ENCODE measurements at places on chromosomes 4 and X.

DNA sequence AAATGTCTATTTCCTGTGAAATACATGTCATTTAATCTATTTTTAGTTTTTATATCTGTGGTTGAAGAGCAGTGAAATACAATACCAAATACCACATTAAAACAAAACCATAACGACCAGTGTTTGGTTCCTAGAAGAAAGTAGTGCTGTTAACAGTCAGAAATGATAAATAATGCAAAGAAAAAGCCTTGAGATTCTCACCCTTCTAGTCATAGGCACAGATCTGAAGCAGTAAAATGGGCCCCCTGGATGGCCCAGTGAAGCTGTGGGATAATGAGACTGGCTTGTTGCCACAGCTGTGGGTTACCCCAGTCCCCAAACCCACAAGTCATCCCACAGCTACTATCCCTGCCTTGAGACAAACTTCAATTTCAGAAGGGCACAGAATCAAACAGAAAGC, 137.3 kb upstream of the RPL34 start:
- DNase-seq, result no peak

- no peak for DNase-seq
These were observed 7.3 kb downstream of the INPP4B start for GRCh38 chr4:142838778-142839177.

- no peak for DNase-seq
These were observed 6.0 kb downstream of the PLXNB3 start for GRCh38 chrX:153769865-153770600.

DNA sequence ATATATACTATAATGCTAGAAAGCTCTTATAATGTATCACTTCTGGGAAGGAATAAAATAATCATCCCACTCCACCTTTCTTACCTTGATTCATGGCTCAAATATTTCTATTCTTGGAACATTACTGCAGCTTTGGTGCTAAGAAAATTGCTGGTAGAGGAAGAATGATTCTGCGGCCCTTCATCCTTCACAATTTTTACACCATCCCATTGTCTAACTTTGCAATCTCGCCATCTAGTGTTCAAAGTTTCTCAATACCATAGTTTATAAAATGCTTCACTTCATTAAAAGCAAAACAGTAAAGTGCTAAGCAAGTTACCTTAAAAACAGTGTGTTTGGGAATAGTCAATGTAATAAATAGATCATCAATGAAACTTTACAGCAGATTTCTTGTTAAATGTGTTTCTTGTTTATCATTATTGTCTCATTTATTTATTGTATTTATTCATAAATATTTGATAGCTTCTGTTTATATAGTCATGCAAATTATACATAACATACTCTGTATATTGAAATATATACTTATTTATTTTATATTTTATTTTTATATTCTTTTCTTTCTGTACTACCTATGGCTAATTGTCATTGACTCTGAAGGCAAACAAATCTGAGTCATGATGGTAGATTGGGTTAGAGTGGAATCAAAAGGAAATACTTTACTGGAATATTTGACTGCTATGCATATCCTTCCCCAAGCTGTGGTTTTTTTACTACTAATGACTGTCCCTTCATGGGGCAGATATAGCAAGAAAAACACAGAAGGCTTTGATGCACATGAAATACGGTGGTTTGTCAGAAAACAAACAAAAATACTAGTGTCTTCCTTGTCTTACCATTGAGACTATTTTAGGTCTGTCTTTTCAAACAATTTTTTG, 390.7 kb downstream of the MAPK10 start:
- no peak for DNase-seq

DNA sequence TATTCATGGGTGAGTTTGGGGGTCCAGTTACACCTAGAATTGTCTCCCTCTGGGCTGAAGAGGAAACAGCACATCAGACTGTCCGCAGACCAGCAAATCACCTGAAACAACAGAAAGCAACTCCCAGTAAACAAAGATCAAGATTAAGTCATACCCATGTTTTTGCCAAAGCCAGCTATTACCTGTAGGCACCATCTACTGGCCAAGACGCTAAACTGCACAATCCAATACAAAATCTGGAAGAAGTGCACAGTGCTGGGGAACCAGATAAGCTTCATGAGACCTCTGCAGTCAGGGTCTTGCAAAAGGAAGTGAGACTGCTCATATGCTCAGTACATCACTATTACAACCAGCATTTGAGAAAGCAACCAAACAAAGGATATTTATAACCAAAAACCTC, 157.5 kb upstream of the ITM2A start:
- DNase-seq, result no peak

- no peak for DNase-seq
These were observed 25.4 kb upstream of the TNIP3 start for GRCh38 chr4:121189326-121190215.

- no peak for DNase-seq
These were observed 686.1 kb downstream of the GLUD2 start for GRCh38 chrX:121733514-121733913.

GRCh38 chr4:104128850-104129213, 365.9 kb downstream of the CXXC4 start:
- DNase-seq, result no peak

DNA sequence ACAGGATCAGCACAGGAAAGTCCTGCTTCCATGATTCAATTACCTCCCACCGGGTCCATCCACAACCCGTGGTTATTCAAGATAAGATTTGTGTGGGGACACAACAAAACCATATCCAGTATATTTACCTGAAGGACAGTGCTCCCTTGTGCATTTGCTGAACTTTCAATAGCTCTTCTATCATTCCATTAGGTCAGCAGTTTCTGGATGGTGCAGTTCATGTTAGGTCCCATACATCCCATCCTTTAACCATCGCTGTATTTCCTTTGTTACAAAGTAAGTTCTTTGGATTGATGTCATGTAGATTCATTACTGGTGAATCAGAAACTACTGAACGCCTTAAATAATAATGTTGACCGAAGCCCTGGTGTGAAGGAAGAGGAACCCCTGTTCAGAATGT, 775.9 kb downstream of the TRIML1 start:
- DNase-seq, result no peak

GRCh38 chr4:140052050-140052449, 101.9 kb downstream of the MAML3 start:
- DNase-seq, result no peak

- no peak for DNase-seq
These were observed 348.4 kb downstream of the FAM47B start for GRCh38 chrX:35291013-35291412.

GRCh38 chr4:185920691-185921260, 108.8 kb upstream of the SORBS2 start:
- no peak for DNase-seq

DNA sequence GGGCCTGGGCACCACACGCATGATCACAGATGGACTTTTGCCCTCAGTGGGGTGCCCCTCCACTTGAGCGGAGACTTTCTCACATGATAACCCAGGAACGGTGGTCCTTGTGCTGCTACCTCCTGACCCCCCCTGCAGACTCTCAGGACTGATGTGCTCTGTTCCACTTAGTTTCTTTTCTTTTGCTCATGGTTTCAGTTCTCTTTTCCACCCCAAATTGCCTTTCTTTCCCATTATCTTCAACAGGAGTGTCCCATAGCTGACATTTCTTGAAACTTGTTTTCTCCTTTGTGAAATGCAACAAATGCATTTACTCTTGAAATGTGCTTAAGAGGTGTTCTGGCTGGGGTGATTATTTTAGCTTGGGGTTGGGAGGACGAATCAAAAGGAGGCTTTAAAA, 9.0 kb downstream of the MPC1L start:
- no peak for DNase-seq

- no peak for DNase-seq
These were observed 34.7 kb downstream of the DCHS2 start for GRCh38 chr4:154456889-154457288.

- DNase-seq, result no peak
These were observed 981.9 kb upstream of the TENM3 start for GRCh38 chr4:181261279-181261678.

DNA sequence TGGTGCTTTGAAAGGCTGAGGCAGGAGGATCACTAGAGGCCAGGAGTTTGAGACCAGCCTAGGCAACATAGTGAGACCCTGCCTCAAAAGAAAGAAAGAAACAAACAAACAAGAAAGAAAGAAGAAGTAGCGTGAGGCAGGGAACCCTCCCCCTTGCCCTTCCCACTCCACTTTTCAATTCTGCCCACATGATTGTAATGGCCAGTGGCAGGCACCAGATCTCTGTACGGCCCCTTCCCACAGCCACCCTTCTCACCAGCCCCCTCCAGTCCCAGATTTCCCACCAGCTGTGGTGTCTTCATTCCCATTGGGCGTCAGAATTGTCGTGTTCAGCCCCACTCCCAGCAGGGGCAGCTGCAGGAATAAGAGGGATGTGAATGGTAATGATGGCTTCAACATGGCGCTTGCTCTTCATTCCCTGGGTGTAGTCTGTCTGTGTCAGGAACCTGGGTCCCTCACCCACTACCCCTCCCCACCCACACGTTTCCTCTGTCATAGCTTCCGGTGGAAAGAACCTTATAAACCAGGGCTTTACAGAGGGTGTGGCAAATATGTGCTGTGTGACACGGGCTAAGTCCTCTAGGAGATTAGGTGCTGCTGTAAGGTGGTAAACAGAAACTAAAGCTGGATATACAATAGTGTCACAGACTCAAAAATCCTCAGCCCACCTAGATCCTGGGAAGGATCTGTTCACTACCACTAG, at the start of gene IL2RG:
TSS of gene IL2RG (minus strand) at position 437 of the 703 bp plus-strand sequence. CDS start at position 399, 38 bp downstream.
- DNase-seq, result no peak

GRCh38 chrX:47145395-47146120, 537 bp downstream of the RBM10 start:
- DNase-seq, result no peak

GRCh38 chr4:3864742-3865721, 98.8 kb downstream of the ADRA2C start:
- no peak for DNase-seq

GRCh38 chrX:133980832-133981588, 4.4 kb downstream of the GPC3 start:
- DNase-seq, result no peak

DNA sequence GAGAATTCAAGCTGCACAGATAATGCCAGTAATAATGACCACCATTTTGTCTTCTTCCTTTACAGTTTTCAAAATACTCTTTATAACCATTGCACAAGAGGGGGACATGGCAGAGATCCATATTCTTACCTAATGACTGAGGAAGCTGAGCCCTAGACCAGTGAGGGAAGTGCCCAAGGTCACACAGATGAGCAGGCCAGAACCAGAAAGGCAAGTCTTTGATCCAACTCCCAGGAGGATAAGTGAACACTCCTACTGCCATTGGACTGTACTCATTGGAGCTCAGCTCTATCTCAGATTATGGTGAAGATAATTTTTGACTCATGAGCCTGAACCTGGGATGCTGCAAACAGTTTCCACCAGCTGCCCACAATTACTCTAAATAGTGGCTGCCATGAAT, 28.6 kb downstream of the AMER1 start:
- DNase-seq, result no peak

- no peak for DNase-seq
These were observed 27.5 kb upstream of the NDUFC1 start for GRCh38 chr4:139329665-139330200.

- no peak for DNase-seq
These were observed 14.3 kb downstream of the SGMS2 start for GRCh38 chr4:107838861-107839565.

Measured in H1 (cell line).